ENCODE measurements at places on chromosomes 7 and 10.

DNA sequence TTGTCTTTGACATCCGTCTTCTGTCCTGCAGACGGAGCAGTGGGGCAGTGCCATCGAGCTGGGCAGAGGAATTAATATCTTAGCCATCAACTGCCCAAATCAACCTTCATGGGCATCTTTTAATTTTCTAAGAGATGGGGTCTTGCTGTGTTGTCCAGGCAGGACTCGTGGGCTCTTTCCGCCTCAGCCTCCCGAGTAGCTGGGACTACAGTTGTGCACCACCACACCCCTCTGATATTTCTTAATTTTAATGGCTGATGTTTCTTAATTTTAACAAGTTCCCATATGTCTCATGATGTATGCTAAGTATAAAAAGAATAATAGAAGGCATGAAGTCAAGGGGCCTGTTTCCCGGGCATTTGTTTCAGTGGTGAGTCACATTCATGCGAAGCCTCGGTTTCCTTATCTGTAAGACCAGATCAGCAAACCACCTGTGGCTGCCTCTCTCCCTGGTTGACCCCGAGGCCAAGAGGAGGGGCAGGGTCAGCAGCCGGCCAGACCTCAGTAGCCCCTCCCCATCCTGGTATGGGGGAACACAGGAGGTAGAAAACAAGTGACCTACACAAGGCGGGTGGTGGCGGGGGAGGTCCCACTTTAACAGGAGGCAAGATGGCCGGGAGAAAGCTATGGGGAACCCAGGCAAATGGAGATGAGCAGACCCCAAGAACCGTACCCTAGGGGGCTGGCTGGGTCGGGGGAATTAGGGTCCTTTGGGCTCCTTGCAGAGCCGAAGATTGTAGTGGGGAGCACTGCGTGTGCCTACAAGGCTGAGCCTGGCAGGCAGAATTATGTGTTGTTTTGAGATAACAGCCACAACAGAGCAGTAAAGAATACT, 85.5 kb downstream of the CUX1 start:
- DNase-seq: no peak

- no peak for DNase-seq
These were observed 5.1 kb downstream of the ELFN1 start for GRCh38 chr7:1675036-1675671.

DNA sequence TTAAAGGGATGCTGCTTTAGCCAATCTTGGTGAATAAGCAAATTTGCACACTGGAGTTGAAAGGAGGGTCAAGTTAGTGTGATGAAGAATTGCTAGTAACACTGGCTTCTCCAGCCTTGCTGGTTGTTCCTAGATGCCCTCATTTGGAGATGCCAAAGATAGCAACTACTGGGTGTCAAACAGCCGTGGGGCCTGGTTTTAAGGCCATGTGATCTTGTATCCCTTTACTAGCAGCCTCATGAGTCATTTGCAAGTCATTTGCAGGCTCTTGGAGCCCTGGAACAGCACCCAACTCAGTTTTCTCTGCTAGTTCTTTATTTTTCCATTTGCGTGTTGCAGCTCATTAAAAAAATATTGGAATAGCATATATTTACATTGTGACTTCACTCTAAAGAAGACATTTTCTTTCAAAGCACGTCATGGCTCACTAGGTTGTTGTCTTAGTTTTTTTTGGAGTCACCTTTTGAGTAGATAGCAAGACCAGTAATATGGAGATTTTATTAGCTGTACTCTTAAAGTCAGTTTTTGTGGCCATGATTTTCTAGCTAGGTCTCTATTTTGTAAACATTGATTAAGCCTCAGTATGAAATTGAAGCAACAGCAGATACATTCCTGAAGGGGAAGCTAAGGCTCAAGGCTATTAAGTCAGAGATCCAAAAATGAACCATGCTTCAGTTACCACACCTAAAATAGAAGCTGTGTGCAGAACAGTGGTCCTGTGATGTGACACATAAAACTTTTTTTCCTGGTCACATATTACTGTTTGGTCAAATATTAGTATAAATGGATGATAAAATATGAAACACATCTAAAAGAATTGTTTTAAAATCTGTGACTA, 1.3 kb downstream of the LSMEM1 start:
- peak; percentile 96 for DNase-seq

DNA sequence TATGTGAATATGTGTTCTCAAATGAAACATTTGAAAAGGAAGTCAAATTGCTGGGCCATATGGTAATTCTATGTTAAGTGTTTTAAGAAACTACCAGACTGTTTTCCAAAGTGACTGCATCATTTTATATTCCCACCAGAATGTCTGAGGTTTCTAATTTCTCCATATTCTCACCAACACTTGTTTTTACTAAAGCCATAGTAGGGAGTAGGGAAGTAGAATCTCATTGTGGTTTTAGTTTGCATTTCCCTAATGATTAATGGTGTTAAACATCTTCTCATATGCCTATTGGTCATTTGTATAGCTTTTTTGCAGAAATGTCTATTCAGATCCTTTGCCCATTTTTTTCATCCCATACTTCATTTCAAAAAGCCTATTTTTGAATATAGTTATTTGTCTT, 9.1 kb upstream of the SEMA4G start:
- no peak for DNase-seq

- DNase-seq: no peak
These were observed 79.5 kb downstream of the AOAH start for GRCh38 chr7:36644625-36645422.

GRCh38 chr7:1681581-1681980, 11.5 kb downstream of the ELFN1 start:
- DNase-seq: no peak

- no peak for DNase-seq
These were observed 6.1 kb upstream of the TCAF1 start for GRCh38 chr7:143908120-143908519.

DNA sequence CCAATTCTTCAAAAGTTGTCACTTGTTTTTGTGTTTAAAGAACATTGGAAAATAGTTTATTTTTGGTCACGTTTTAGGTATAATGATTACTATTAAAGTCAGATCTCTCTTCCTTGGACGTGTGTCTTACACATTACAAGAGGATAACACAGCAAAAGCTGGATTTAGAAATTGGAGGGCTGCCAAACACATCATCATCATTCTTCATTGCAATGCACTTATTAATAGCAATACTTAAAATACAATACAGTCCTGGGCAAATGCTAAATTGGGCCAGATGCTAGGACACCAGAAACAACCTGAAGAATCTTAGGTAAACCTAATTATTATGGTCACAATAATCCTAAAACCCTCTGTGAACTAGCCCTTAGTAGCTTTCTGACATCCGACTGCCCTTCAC, 303.6 kb downstream of the DGKB start:
- no peak for DNase-seq

DNA sequence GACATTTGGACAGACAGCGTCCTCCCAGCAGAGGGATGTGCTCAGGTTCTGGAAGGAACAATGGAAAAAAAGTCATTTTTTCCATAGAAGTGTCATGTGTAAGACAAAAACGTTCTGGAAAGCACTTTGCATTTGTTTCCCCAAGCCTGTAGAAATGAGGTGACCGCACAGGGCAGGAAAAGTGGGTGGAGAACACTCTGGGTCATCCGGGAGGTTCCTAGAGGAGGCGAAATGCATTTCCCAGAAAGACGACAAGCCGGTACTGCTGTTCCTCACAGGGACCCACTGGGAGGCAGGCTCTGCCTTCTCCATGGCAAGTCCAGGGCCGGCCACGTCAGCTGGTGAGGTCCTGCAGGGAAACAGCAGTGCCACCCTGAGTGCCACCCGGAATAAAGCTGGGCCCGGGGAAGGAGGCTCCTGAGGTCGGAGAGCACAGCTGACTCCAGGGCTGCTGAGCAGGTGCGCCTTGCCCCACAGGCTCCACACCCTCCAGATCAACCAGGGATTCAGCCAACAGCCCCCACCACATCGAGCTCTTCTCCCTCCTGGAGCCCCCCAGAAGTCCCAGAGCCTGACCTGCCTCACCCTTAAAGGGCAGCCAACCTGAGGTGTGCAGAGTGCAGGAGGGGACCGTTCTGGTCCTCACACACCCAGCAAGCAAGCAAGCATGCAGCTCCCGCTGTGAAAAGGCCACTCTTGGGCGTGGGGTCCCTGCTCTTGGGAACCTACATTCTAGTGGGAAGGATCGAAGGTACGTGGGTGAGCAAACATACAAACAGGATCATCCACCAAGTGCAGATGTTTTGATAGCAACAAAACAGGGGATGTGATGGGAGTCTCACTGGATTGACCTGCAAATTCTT, 28.8 kb upstream of the INPP5A start:
- DNase-seq: no peak

DNA sequence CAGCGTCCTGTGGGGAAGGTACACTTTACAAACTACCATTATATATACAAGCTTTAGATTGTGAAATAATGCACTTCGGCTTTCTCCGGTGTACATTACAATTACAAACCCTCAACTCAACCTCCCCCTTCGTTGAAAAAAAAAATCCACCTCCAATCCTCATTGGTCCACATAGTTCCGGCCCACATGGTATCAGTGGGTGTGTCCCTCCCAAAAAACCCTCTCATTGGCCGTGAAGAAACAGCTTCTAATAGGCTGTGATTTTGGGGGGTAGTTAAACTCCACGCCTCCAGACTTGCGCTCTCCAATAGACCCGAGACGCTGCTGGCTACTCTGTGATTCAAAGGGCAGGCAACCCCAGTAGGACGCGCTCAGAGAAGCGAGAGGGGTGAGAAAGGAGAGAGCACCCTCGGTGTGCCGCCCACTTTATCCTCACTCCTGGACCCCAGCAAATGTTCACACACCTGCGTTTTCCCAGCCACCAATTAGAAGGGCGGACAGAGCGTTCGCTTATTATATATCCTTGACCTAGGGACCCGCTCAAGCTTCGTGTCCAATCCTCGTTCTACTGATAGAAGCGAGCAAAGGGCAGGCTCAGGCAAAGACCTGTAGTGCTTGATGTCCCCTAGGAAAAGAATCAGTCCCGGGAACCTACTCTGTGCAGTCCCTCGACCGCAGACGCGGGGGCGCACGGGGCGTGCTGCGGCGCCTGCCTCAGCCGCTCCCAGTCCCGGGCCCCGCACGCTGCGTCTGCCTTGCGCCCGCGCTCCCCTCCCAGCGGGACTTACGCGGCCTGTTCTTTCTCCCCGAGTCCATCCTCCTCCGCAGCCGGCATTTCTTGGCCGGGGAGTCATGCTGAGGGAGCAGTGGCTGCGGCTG, 991 bp downstream of the PANK1 start:
- peak; percentile 80 for DNase-seq

- DNase-seq: no peak
These were observed 163.7 kb downstream of the SND1 start for GRCh38 chr7:127815631-127816145.

- DNase-seq: no peak
These were observed 599.6 kb upstream of the POT1 start for GRCh38 chr7:125529249-125529648.

- no peak for DNase-seq
These were observed 88.1 kb downstream of the SEPTIN14 start for GRCh38 chr7:55774327-55775050.

DNA sequence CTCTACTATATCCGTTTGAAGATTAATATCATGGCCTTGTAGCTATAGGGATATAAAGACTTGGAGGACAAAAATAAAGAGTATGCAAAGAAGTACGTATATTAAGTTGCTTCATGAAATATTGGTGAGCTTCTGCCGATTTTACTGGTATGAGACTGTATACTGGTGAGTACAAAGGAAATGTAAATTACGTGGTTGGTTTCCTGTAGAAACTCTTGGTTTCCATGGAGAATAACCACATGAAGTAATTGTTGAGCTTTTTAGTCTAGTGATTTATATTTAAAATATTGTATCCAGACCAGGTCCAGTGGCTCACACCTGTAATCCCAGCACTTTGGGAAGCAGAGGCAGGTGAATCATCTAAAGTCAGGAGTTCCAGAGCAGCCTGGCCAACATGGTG, 32.2 kb upstream of the GLI3 start:
- DNase-seq: no peak

GRCh38 chr7:158377800-158378623, 209.6 kb downstream of the PTPRN2 start:
- DNase-seq: no peak

DNA sequence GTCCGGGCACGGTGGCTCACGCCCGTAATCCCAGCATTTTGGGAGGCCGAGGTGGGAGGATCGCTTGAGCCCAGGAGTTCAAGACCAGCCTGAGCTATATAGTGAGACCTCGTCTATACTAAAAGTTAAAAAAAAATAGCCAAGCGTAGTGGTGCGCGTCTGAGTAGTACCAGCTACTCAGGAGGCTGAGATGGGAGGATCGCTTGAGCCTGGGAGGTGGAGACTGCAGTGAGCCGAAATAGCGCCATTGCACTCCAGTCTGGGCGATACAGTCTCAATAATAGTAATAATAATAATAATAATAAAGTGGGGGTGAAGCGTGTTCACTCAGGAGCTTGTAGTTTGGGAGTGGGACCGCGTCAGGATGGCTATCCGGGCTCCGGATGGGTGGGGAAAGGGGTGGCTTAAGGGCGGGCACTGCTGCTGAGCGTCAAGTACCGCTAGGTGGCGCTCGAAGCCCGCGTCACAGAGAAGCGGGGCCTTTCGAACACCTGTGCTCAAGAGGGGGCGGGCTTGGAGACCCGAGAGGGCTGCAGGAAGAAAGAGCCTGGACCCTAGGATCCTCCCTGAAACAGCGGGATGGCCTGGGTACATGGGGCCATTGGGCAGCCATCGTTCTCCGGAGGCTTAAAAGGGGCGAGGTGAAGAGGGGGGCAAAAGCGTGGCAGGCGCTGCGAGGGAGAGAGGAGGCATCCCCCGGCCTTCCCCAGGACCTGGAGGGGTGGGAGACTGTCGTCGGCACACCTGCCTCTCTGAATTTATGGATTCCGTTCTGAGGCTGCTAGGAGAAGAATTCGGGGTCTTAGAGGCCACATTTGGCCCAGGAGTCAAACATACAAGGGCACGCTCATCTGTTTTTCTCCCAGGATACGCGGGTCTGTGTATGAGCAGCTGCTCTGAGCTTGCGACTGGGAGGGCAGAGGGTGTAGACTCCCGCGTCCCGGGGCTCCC, 14.5 kb downstream of the LBX1 start:
- DNase-seq: no peak

GRCh38 chr10:82609845-82610244, 734.9 kb downstream of the NRG3 start:
- DNase-seq: no peak

- DNase-seq: no peak
These were observed 87.7 kb downstream of the TSPAN12 start for GRCh38 chr7:120770206-120770605.

GRCh38 chr10:69801094-69801433, 642 bp upstream of the COL13A1 start:
- DNase-seq: no peak

GRCh38 chr10:89478739-89479654, 56.4 kb downstream of the SLC16A12 start:
- DNase-seq: no peak

- DNase-seq: no peak
These were observed 50.4 kb upstream of the PPP2R2D start for GRCh38 chr10:131850383-131850870.

DNA sequence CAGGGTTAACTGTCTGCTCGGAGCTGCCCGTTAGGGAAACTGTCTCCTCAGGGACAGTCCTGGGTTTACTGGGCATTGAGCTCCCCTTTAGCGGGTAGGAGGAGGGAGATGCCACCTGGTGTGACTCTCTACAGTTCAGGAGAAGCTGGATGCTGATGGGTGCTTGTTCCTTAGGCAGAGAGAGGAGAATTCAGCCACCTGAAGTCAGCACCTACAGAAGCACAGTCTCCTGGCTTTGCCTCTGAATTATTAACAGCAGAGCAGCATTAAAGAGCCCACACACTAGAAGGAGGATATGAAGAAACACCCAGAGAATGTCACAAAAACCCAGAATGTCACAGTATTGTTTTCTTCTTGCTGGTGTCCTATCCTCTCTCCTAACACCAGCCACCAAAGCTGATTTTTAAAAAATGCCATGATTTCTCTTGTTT, 696 bp downstream of the GIMAP4 start:
- no peak for DNase-seq

- DNase-seq: no peak
These were observed 363.7 kb downstream of the BMPER start for GRCh38 chr7:34269084-34269483.
